ENCODE measurements at places on chromosomes 3 and 15.

DNA sequence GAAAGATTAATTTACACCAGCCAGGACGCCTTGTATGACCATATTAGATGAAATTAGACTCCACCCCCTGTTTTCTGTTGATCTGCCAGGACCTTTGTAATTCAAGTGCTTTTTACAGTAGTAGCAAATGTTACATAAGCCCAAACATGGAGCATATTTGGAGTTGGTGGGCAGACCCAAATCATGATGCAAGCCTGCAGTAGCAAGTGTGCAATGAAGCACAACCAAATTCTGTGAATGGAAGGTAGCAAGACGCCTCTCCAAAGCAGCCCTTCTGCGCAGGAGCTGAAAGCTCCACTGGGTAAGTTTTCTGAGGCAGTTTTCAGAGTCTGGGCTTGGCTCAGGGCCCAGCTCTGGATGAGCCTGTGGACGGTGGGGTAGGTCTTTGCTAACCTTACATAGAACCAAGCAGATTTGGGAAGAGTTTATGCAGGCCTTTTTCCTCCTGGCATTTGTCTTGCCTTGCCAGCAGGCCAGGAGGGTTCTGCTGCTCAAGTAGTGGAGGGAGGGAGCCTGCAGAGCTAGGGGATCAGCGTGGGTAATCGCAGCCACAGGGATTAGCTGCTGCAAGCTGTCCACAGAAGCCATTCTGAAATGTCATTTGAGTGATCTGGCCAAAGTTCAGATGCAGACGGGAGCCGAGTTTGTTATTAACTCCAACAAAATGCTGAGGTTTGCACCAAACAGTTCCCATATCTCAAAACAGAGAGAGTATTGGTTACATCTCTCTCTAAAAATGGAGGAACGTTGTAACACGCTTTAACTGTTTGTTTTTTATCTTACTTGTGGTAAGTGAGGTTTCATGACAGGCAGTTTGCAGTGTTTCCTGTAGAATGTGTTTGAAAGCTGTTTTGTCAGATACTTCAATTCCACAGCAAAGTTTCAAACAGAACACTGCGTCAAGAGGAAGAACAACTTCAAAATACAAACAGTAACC, 55.4 kb downstream of the PSMD6 start:
- peak; percentile 19 for DNase-seq

DNA sequence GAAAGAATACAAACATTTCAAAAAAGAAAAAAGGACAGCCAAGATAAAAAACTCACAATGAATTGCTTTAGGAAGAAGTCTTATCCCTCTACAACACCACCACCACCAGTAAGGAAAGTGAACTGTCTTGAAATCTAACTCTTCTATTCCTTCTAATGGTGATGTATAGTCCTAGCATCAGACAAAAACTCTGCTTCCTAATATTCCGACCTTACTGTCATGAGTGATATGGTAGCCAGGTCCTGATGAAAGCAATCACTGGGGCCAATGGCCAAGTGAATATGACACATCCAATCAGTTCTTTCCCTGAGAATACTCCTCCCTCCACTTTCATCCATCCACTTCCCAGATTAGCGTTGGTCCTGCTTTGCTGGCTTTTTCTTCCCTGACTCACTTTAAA, 14.8 kb downstream of the GK5 start:
- no peak for DNase-seq

DNA sequence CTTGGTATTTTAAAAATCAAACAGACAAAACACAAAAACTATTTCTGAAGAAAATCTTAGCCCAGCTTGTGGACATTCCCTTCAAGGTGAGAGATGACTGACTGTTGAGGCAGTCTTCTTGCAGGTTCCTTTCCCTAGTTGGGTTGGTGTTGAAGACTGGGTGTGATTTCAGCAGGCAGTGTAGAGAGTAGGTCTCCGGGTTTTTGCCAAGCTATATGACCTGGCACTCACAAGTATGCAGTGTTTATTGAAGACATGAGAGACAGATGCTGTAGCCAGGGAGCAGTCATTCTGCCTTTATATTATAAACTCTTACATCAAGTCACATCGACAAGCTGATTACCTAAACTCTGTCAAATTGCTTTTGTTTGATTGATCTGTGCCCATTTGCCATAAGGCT, 17.5 kb downstream of the SENP8 start:
- DNase-seq: peak; percentile 83

- DNase-seq: peak; percentile 43
Observed at GRCh38 chr3:119810018-119810435, 28.1 kb downstream of the NR1I2 start.

GRCh38 chr15:36734366-36734765, 154.9 kb downstream of the CDIN1 start:
- no peak for DNase-seq

GRCh38 chr3:174620138-174620537, 239.0 kb upstream of the NAALADL2 start:
- DNase-seq: no peak

GRCh38 chr3:53162672-53163443, 1.8 kb downstream of the PRKCD start:
- no peak for DNase-seq

DNA sequence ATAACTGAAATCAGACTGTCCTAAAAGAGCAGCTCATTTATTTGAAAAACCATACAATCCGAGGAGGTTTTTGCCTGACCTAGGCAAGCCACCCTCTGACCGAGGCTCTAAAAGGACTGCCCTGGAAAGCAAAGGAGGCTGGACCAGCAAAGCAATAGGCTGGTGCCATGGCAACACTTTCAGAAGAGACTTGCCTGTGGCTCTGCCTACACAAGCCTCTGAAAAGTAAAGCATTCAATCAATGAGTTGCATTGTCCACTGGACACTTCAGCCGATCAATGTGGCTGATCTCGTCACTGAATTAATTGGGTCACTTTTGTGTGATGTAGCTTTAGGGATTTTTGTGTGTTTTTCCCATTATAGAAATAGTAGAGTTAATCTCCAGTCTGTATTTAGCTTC, 99.1 kb upstream of the SEMA6D start:
- DNase-seq: no peak

DNA sequence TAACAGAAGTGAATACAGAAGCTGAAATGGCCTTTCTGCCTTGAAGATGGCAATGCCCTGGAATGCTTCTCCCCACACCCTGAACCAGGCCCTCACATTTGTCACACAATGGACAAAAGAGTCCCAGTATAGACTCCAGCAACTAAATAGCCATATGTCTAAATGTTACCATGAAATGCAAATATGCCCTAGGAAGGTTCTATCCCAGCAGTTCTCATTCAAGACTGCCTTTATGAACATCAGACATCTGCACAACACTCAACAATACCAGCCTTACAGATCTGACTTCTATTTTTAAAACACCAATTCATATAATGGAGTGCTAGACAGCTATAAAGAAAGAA, 7.9 kb downstream of the ITGB5 start:
- DNase-seq: no peak

DNA sequence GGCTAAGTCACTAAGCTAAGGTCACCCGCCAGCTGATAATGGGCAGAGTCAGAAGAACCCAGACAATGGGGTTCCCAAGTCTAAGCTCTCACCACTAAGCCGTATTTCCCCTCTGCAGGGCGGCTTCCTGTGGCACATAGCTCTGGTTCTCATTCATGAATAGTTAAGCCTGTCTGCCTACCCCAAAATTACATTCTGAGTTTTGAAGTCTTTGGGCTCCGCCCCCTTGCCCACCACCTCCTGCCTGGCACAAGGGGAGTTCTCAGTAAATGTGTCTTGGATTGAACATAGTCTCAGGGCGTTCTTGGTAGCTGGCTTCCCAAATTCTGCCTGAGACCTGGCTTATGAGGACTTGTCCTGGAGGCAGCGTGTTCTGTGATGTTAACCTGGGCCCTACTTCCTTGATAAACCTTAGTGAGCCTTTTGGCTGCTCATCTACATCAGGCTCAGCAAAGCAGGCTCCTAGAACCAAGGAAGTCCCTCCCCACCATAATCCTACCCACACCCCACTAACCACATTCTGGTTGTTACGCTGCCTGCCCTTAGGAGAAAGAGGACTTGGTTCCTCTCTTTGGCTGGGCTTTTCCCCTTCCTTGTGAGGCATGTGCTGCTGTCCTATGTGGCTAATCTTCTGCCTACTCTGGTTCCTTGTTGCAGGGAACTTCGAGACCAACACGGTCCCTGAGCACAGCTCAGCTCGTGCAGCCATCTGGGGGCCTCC, 54.9 kb downstream of the STARD5 start:
- DNase-seq: no peak

DNA sequence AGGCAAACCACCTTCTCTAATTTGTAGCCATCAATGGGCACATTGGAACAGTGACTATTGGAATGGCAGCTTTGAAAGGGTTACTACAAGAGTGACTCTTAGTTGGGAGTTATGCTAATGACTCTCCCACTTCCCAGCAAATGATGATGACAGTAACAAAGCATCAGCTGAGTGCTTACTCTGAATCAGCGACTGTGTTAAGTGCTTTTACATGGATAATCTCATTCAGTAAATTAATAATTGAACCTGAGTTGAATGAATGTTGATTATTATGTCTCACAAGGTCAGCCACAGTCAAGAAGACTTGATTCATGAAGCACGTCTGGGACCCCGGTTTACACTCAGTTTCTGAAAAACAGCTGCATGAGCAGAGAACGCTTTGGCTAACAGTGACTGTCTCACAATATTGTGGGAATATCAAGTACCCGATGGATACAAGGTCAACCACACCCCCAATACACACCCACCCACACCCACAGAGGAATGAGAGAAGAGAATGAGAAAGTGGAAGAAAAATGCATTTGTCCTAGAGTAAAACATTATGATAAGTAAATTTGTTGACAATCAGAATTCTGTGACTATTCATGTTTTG, 242.0 kb upstream of the FEZF2 start:
- no peak for DNase-seq

DNA sequence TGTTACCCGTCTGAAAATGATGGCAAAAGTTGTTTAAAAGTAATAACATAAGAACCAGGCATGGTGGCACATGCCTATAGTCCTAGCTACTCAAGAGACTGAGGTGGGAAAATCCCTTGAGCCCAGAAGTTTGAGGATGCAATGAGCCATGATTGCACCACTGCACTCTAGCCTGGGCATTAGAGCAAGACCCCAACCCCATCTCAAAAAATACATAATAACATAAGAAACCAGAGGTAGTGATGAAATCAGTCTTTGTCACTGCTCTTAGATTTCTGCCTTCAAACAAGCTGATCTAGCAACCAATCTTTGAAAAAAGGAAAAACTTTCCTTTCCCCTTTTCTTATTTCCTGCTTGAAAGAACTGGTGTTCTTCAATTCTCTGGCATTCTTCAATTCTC, 71.3 kb downstream of the TMCC1 start:
- DNase-seq: no peak

DNA sequence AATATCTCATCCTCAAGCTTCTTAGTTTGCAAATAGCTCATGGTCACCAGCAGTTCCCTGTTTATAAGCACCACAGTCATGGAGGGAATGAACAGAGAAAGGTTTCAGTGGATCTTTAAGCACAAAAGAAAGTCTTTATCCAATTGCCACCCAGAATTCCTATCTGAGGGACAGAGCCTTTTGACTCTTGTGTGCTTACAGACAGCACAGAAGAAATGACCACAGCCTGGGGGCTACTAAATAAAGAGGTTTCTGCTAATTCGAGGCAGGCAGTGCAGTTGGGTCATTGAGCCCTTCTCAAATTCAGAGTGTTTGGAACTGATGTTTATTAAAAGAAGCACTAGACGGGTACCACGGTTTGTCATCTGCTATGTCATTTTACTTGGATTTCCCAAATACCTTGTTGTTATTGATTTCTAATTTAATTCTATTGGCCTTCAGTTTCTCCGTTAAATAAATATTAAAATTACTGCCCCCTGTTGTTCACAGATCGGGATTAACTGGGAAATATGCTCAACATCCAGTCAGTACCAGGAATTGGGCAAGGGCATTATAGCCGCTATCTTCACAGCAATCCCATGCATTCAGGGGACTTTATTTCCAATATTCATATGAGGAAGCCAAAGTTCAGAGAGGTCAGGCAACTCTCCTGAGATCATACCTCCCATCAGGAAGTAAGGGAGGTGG, 3.6 kb downstream of the PRICKLE2 start:
- no peak for DNase-seq

GRCh38 chr3:13152826-13153710, 79.8 kb upstream of the IQSEC1 start:
- DNase-seq: no peak

- DNase-seq: no peak
Observed at GRCh38 chr3:9198899-9199335, 50.5 kb downstream of the SRGAP3 start.

DNA sequence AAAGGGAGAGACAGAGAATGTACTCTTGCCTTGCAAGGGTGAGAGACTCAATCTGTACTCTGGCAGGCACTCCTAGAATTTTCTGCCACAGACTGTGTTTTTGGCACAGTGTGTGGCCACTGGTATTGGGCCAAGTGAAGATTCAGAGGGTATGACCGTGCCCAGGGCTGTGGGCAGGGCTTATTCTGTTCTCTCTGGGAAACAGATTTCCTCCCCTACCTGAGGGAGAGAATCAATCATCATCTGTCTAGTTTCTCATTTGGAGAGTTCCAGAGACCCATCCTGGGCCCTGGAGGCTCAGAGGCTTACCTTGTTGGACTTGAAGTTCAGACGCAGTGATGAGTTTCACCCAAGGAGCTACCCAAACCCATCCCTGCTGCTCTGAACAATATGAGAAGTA, 28.2 kb downstream of the CSTA start:
- no peak for DNase-seq

DNA sequence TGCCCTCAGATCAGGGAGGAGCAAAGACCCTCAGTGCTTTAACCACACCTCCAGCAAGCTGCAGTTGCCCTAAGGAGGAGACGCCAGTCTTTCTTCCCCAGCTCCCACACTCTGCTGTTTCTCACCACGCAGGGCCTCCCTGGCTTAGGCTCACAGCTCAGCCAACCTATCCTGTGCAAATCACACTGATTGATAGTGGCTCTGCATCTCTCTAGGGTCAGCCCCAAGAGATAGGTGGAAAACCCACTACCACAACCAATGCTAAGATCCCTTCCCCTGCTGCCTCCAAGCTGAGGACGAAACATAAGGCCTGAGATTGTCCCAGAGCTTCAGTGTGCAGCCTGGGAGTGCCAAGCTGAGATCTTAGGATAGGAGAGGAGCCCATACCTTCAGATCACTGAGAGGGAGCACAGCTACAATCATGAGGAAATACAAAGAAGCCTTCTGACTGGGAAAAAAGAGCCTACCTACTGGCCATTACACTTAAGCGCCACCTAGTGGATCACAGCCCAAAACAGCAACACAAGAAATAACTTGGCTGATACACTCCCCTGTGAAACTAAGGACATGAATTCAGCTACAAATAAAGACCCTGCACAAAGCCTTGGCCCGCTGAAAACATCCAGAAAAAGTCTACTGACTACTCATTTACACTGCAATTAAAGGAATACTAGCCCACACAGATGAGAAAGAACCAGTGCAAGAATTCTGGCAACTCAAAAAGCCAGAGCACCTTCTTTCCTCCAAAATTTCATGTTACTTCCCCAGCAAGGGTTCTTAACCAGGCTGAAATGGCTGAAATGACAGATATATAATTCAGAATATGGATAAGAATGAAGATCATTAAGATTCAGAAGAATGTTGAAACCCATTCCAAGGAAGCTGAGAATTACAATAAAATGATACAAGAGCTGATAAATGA, 271.5 kb upstream of the DCBLD2 start:
- DNase-seq: peak; percentile 42
